ENCODE measurements at places on chromosomes 13 and 19.

- DNase-seq, result no peak
Observed at GRCh38 chr13:95275322-95276036, 25.8 kb downstream of the ABCC4 start.

DNA sequence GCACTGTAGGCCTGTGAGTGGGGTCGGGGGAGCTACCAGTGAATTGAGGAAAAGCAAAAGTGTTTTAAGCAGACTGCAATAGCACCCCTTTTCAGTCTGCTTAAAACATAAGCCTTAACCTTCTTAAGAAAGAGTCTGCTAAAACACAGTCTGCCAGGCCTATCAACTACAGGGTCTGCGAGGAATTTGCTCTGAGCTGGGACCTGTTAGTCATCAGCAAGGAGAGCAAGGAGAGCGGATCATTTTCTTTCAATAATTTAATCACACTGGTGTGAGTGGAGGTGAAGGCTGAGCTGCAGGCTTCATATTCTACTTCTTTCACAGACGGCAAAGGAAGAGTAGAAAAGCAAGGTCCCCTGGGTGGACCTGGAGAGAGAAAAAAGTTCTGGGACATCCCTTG is 342.7 kb downstream of the ENOX1 start:
- DNase-seq, result no peak

GRCh38 chr19:39426170-39426569 is 9.6 kb downstream of the RPS16 start:
- DNase-seq, result no peak

GRCh38 chr13:32028711-32029110 is 2.9 kb upstream of the FRY start:
- no peak for DNase-seq

GRCh38 chr19:52237197-52237596 is 32.2 kb upstream of the ZNF766 start:
- no peak for DNase-seq

All from cortex of kidney (tissue), 1 donor.